Left hindlimb (tissue), 1 donor: ENCODE measurements at places on chromosomes 12 and 14.

DNA sequence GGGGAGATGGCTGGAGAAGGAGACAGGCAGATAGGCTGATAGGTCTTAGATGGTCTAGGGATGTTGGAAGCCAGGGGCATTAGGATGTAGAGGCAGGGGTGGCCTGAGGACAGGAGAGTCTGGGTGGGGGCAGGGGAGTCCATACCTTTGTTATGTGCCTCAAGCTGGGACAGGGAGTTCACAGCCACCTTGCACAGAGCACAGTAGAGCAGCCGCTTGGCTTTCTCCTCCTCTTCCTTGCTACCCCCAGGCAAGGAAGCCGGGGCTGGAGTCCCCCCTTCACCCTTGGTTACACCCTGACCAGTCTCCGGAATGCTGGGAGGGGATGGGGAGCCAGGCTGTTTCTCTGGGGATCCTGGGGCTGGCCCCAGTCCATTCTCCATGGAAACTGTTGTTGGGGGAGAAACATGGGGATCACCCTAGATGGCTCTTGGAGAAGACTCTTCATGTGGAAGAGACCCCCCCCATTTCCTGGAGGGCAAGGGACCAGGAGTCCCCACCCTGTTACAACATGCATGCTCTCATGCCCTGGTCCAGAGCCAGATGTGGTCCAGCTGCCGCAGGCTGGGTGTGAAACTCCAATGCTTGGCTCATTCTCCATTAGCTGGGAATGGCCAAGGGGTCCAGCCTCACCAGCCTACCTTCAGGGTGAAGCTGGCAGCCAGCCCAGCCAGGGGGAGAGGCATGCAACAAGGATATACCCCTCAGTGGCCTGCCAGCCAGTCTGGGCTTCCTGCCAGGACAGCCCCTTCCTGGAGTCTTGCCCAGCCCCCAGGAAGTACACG is 7.2 kb upstream of the GPR84 start:
- DNase-seq, result peak; percentile 83

DNA sequence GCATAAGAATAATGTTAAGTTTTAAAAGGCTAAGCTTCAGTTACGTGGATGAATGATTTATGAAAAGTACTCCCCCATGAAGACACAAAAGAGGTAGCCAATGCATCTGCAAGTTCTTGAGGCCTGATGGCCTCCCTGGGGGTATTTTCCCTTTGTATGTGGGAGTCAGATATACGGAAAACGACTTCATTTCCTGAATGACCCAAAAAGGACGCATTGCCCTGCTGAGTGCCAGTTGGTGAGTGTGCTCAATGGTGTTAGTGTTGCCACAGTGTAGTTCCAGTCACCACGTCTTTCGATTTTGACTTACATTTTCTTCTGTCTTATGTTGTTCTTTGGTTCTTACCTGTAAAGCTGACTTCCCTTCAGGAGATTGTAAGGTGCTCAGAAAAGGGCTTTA is 8.0 kb downstream of the ETV6 start:
- DNase-seq, result no peak

DNA sequence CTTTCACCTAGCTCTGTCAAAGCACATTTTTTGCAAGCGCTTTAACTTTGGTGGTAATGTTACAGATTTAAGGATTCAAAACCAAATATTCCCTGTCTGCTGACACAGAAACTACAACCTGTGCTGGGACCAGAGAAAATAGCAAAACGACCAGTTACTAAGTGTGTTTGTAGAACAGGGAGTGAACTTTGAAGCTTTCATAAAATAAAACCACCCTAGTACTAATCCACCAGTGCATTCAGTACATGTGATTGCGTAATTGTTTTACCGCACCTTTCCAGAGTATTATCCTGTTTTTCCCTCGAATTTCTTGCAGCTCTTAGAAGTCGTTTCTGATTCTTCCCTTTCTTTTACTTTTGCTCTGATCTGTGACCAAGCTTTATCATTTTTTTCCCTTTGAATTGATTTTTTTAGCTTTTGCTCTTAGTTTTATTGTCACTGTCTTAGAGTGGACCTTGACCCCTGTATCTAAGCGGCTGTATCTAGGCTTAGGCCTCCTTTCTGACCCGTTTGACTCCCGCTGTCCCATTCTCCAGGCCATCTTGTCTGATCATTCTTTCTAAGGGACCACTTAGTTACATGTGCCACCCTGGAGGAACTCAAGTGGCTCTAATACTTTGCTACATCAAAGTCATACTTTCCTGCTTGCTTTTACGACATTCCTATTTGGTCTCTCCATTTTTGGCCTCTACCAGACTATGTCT is 429.4 kb downstream of the PCNX1 start:
- no peak for DNase-seq

DNA sequence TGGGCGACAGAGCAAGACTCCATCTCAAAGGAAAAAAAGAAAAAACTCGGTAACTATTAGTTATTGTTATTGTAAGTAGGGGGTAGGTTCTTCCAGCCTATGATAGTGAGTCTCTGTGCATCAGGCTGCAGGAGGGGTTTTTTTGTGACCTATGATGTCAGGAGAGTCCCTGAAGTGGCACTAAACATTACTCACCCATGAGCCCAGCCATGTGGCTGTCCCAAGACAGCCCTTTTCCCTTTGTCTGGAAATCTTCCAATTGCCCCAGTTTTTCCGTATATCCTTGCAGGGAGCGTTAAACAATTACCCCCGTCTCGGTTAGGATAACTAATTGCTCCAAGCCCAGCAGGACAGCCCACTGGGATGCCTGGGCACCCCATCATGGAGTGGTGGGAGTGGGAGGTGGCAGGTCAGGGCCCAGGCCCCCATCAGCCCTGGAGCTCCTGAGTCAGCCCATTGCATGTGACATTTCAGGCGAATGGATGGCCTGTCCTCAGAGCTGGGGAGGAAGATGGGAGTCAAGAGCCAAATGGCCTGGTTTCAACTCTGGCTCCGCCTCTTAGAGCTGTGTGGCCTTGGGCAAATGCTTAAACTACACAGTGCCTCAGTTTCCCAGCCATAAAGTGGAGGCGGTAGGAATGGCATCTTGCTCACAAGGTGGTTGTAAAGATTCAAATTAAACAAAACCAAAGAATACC is 16.4 kb downstream of the PHETA1 start:
- DNase-seq, result no peak

GRCh38 chr14:81536241-81536771 is 2.7 kb upstream of the SEL1L start:
- no peak for DNase-seq

DNA sequence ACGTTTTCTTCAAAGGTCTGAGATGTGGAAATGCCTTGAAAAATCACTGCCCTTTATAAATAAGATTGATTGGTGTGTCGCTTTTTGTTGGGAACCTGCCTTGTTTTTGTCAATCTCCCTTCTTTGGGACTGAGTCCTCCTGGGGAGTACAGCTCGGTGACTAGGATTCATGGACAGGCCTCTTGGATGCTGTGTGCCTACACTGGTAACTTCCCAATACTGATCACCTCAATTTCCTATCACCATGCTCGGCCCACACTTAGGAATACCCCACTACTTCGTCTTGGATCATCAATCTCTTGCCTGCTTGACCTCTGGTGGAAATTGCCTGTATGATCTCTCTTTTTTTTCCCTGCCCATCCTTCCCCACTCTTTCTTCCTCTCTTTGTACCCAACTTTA is 34.2 kb downstream of the NTN4 start:
- DNase-seq, result no peak

GRCh38 chr12:20601668-20602280 is 93.4 kb upstream of the SLCO1C1 start:
- DNase-seq, result no peak

DNA sequence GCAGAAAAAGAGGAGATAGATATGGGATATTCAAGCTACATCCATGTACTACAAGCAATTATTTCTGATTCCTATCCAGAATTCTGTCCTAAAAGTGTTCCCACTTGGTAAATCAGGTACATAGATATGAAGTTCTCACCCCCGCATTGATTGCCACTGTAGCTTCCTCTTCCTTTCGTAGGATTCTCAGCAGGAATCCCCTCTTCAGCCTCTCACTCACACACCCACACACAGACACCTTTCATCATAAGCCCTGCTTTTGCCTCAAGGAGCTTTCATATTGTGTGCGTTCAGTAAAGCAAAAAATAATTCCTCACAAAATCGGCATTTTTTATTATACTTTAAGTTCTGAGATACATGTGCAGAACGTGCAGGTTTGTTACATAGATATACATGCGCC is 69.8 kb downstream of the ANO4 start:
- DNase-seq, result no peak

GRCh38 chr14:24307575-24308341 is at the start of gene CIDEB:
Gene CIDEB (minus strand): TSS chr14:24307977. CDS start chr14:24307858, 119 bp downstream.
- no peak for DNase-seq

- DNase-seq, result no peak
Measured at GRCh38 chr12:3727877-3728632, 24.9 kb downstream of the CRACR2A start.

GRCh38 chr12:127515941-127516340 is 751.0 kb upstream of the TMEM132C start:
- no peak for DNase-seq

GRCh38 chr12:133180669-133181068 is 626 bp upstream of the ZNF268 start:
- no peak for DNase-seq

GRCh38 chr12:49230805-49231194 is 34.1 kb upstream of the TUBA1C start:
- no peak for DNase-seq
